ENCODE measurements at places on chromosomes 1 and 21. TPM values are rescaled to one million over a fixed set of nuclear protein-coding genes. Genes with fewer than 3 reads are reported as not detected.

The FCGR3B gene
- not detected for total RNA-seq

DNA sequence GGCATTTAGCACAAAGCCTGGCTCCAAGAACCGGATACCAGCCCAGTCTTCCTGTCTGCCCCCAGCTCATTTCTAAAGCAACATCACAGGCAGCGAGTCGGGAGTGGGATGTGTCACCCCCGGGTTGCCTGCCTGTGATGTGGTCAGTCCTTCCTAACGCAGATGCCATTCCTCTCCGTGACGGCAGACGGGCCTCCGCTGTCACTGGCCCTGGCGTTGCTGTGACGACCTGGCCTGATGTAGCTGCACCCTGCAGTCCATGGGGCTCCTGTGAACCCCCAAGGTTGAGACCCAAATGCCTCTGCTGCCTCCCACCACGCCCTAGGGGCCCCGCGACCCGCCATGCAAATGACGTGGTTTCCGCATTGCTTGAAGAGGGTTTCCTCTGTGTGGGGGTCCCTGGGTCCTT is 12.3 kb downstream of the TNFRSF1B start:
- H3K27me3 ChIP-seq = no peaks in the 10 kb centered on the region
- H3K36me3 ChIP-seq = no peaks in the 10 kb centered on the region
- peaks cover 12% of the 10 kb centered on the region for H3K4me1 ChIP-seq
- H3K27ac ChIP-seq = peak overlapping the region; percentile 23
- no peak overlapping the region for H3K4me3 ChIP-seq
- no peak for DNase-seq

GRCh38 chr1:212291505-212292134 is 6.4 kb downstream of the PPP2R5A start:
- no peaks in the 10 kb centered on the region for H3K27me3 ChIP-seq
- H3K27ac ChIP-seq = no peak overlapping the region
- peaks cover 28% of the 10 kb centered on the region for H3K4me1 ChIP-seq
- no peak overlapping the region for H3K4me3 ChIP-seq

DNA sequence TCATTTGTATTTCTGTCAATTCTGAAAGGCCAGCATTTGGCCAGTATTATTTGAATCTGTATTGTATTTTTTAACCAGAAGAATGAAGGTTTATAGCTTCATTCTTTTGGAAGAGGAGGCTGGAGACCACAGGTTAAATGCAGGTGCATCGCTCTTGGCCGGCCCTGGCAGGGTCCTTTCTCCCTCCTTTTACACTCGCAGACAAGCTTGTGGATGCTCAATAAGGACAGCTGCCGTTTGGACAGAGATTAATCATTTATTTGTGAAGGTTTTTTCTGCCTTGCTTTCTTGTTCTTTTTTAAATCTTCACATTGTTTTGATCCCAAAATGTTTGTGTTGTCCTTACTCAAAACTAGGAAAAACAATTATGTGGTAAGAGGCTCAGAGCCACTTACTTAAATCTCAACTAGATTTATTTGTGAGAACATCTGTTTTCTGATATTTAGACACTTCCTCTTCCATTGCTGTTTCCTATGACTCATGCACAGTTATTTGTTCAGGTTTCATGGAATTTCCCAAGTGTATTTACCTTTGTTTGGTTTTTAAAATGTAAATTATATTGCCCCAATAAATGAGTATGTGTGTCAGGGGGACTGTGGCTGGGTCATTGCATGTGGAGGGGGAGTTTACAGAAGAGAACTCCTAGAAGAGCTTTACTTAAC is 46.7 kb upstream of the LAMC2 start:
- H3K27me3 ChIP-seq = no peaks in the 10 kb centered on the region
- peaks cover 4% of the 10 kb centered on the region for H3K36me3 ChIP-seq
- DNase-seq = peak; percentile 46
- no peak overlapping the region for H3K4me3 ChIP-seq
- H3K4me1 ChIP-seq = peaks cover 14% of the 10 kb centered on the region

GRCh38 chr1:152683846-152684245 is 2.1 kb upstream of the LCE2B start:
- H3K4me3 ChIP-seq = no peak overlapping the region
- no peaks in the 10 kb centered on the region for H3K4me1 ChIP-seq
- H3K27ac ChIP-seq = no peak overlapping the region

GRCh38 chr1:167221738-167222610 is 1.3 kb downstream of the POU2F1 start:
- H3K27me3 ChIP-seq = no peaks in the 10 kb centered on the region
- H3K4me1 ChIP-seq = peaks cover 17% of the 10 kb centered on the region
- peak; percentile 80 for DNase-seq
- H3K36me3 ChIP-seq = no peaks in the 10 kb centered on the region
- H3K4me3 ChIP-seq = peak overlapping the region; percentile 58

- peaks cover 20% of the 10 kb centered on the region for H3K4me1 ChIP-seq
- H3K27ac ChIP-seq = peak overlapping the region; percentile 72
- peak; percentile 53 for DNase-seq
- H3K4me3 ChIP-seq = no peak overlapping the region
- no peaks in the 10 kb centered on the region for H3K36me3 ChIP-seq
- no peaks in the 10 kb centered on the region for H3K27me3 ChIP-seq
These were observed 33.3 kb upstream of the KCNE1 start for GRCh38 chr21:34545079-34545884.

DNA sequence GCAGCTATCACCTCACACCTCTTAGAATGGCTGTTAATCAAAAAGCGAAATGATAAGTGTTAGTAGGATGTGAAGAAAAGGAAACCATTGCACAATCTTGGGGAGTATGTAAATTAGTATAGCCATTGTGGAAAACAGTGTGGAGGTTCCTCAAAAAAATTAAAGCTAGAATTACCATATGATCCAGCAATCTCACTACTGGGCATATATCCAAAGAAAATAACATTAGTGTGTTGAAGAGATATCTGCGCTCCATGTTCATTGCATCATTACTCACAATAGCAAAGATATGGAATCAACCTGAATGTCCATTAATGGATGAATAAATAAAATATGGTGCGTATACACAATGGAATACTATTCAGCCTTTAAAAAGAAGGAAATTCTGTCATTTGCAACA is 68.9 kb downstream of the SNRPE start:
- H3K27me3 ChIP-seq = no peaks in the 10 kb centered on the region
- no peaks in the 10 kb centered on the region for H3K4me1 ChIP-seq
- no peaks in the 10 kb centered on the region for H3K36me3 ChIP-seq

DNA sequence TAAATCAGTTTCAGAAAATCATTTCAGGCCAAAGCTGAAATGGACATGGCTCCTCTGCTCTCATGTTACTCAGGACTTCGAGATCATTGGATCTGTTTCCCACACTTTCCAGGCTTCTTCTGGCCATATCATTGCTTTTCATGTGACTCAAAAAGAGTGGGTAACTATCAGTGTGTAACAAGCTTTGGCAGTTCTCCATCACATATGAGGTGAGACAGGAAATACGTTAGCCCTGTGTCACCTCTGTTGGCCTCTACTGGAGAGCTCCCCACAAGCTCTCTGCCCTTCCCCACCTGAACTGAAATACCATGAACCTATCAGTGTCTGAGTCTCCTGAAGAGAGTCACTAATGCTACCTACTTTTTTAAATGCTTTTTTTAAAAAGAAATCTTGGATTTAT is 128.2 kb downstream of the LBR start:
- H3K4me3 ChIP-seq = no peak overlapping the region
- no peaks in the 10 kb centered on the region for H3K36me3 ChIP-seq
- H3K27me3 ChIP-seq = no peaks in the 10 kb centered on the region
- H3K4me1 ChIP-seq = no peaks in the 10 kb centered on the region

- H3K4me1 ChIP-seq = no peaks in the 10 kb centered on the region
- no peak overlapping the region for H3K27ac ChIP-seq
- no peak overlapping the region for H3K4me3 ChIP-seq
These were observed 37.7 kb downstream of the JMJD4 start for GRCh38 chr1:227697321-227697864.

DNA sequence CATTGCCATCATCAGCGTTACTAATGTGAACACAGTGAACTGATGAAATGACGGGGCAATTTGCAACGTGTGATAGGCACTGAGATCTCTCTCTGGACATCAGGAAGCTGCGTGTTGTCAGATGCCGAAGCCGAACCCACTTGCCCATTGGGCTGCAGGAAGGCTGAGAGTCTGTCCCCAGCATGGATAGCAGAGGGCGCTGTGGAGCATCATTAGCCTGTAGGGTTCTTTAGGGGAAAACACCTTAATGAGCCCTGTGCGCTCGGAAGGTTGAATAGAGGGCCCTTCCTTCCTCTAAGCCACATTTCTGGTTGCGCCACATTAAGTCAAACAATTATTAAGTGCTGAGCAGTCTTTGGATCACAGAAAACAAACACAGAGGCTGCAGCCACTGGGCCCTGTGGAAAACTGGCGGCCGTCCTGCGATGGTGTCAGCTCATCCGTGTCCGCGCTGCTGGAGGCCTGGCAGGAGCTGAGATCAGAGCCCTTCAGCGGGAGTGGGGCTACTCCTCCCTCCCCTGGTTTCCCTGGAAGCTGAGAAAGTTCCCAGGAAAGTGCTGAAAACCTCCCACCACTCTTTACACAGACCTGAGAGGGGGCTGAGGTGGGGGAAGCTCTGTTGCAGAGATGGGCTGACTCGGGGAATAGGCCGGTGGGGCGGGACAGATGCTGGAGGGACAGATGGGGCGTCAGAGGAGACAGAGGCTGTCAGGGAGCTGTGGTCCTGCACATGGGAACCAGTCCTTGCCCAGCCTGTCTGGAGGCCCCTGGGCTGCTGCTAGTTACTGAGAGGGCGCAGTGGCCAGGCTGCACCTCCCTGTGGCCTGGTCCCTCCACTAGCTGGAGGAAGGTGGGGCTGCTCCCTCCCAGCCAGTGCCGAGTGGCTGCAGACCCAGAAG is 12.7 kb downstream of the TFF2 start:
- H3K4me3 ChIP-seq = no peak overlapping the region
- H3K27ac ChIP-seq = peak overlapping the region; percentile 86
- H3K27me3 ChIP-seq = no peaks in the 10 kb centered on the region
- peaks cover 6% of the 10 kb centered on the region for H3K4me1 ChIP-seq

The SLC45A1 gene
- total RNA-seq = 0.24 TPM

DNA sequence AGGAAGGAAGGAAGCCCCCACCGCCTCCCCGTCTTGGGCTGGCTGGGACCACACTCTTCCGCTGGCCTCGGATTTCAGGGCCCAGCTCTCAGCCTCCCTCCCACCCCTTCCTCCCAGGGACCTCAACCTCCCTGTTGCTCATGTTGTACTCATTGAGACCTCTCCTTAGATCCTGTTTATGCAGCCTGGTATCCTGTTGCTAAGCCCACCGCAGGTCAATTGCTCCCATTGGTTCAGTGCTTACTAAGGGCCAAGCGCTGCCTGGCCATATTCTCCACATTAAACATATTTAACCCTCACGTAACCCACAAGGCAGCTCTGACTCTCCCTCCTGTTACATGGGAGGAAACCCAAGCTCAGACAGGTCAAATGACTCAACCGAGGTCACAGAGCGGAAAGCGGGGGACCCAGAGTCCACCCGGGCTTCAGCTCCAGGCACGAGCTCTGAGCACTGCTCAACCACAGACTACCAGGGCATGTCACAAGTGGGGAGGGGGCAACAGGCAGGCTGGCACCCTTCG is 23.2 kb upstream of the H6PD start:
- H3K36me3 ChIP-seq = no peaks in the 10 kb centered on the region
- H3K27ac ChIP-seq = no peak overlapping the region
- H3K4me1 ChIP-seq = no peaks in the 10 kb centered on the region
- H3K4me3 ChIP-seq = no peak overlapping the region
- no peaks in the 10 kb centered on the region for H3K27me3 ChIP-seq

The PROK1 gene
- total RNA-seq = 9.6 TPM

DNA sequence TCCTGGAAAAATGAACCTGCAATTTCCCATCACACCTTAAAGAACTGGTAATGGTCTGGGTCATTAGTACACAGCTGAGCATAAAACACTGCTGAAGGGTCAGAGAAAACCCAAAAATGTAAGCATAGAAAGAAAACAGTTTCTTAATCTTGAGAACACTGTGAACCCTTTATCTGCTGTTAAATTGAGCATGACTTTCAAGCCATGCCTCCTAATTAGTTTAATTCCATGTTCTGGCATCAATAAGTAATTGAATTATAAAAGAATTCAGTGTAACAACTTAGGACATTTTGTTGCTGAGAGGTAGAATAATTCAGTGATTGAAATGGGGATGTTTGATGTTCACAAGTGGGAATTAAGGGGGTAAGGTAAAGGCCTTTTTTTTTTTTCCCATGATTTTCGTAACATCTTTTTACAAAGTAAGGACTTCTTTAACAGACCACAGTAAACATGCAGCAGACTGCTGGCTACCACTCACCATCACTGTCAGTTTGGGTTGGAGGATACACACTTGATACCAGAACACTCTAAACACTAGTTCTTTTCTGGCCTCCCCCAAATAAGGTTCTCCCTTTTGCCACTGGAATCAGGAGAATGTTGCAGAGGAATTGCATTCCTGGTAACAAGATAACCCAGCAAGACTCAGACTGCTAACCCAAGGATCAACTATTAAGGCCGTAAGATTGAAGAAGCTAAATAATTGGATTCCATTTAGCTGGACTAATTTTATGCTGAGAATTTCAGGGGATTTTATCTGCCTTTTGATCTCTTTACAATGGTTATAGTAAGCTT is 3.0 kb downstream of the RWDD3 start:
- H3K36me3 ChIP-seq = no peaks in the 10 kb centered on the region
- H3K27ac ChIP-seq = no peak overlapping the region
- H3K4me1 ChIP-seq = peaks cover 9% of the 10 kb centered on the region
- no peak overlapping the region for H3K4me3 ChIP-seq

DNA sequence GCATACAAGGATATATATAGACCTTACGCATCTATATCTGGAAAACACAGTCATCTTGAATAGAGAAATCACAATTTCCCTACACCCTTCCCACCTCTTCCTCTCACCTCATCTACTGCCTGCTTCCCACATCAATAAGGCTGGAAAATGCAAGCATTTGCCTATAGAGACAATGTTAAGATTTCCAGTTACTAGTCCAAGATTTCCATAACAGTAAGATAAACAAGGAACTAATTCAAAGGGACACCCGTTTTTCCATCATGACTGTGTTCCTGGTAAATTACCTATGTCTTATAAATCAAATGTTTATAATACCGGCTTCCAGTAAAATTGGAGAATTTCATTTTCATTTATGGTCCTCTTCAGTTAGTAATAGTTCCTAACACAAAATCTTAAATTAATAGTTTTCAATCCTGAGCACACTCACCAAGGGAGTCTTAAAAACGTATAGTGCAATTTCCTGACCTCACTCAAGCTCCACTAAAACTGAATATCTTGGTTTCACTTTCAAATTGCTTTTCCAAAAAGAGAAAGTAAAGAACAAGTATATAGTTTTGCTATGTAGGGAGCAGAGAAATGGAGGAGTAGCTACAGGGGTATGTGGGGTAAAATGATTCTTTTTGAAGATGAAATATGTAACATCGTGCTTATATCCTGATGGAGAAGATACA is 398.7 kb downstream of the PLPP3 start:
- DNase-seq = no peak
- peaks cover 4% of the 10 kb centered on the region for H3K4me1 ChIP-seq
- no peaks in the 10 kb centered on the region for H3K27me3 ChIP-seq
- no peak overlapping the region for H3K27ac ChIP-seq

- H3K27ac ChIP-seq = no peak overlapping the region
- H3K36me3 ChIP-seq = no peaks in the 10 kb centered on the region
- no peaks in the 10 kb centered on the region for H3K27me3 ChIP-seq
- H3K4me3 ChIP-seq = no peak overlapping the region
These were observed 9.2 kb downstream of the SPATA6 start for GRCh38 chr1:48462716-48463302.

The SLAMF1 gene
- total RNA-seq = 1.2 TPM

The TLR5 gene
- total RNA-seq = 0.88 TPM

Data from hepatocyte (in vitro differentiated cells).